ENCODE measurements at places on chromosomes 3 and 15.

DNA sequence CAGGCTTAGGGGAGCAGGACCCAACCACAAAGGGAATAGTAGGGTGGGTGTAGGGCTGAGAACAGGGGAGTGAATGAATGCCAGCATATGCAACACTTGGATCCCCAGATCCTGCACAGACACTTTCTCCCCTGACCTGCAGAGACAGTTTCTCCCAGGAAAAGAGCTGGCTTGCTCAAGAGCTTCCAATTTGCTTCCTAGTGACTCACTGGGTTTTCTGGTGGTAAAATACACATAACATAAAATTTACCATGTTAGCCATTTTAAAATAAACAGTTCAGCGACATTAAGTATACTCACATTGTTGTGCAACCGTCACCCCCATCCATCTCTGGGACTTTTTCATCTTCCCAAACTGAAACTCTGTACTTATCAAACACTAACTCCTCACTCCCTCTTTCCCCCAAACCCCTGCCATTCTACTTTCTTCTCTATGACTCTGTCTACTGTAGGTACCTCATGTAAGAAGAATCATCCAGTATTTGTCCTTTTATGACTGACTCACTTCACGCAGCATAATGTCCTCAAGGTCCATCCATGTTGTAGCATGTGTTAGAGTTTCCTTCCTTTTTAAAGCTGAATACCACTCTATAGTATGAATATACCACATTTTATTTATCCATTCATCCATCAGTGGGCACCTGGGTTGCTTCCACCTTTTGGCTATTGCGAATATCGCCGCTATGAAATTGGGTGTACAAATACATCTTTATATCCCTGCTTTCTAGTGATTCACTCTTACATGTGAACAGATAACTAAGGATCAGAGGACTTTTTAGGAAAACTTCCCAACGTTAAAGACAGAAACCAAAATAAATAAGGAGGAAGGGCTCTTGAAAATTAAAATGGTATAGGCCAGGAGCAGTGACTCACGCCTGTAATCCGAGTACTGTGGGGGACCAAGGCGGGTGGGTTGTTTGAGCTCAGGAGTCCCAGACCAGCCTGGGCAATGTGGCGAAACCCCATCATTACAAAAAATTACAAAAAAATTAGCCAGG lies 95.6 kb upstream of the TJP1 start:
- no peak for DNase-seq

- DNase-seq = no peak
These were observed 74.9 kb upstream of the NDN start for GRCh38 chr15:23762026-23762425.

DNA sequence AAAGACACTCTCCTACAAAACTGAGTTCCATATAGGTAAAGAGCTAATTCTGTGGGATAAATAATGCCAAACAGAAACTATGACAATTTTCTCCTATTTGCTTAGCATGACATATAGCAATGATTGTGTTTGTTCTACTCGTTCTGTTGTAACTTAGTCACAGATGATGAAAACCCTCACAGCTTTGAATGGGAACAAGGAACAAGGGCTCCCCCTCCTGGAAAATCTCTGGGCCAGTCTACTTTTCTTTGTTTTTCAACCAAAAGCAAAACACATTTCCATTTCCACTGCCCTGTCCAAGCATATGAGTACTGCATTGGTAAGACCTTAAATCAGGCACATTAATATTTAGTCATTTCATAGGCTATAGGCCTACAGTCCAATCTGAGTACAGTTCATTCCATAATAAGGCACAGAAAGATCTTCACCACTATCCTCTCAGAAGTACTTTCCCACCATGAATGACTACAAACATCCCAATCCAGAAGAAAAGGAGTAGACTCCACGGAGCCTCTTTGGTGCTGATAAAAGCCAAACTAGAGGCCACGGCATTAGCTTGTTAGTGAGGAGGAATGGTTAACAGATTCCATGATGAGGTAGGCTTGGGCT lies 67.1 kb downstream of the ATP8B4 start:
- no peak for DNase-seq

- no peak for DNase-seq
These were observed 76.2 kb upstream of the CMTM7 start for GRCh38 chr3:32315441-32315840.

- no peak for DNase-seq
These were observed 471.2 kb upstream of the TGFBR2 start for GRCh38 chr3:30135190-30135589.

DNA sequence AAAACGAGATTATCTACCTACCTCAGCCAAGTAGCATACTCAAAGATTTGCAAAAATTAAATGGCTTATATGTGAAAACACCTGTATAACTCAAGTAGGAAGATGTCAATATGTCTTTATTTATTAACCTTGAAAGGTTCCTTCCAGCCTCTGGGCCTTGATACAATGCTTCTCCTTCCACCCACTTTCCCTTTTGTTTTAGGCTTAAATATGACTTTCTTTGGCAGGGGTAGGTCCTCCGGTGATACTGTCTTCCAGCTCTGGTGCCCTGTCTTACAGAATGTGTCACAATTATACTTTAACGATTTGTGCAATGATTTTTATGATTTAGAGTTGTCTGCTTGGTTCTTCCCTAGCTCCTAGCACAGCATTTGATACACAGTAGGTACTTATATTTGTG lies 4.1 kb downstream of the LINS1 start:
- no peak for DNase-seq

GRCh38 chr3:141368062-141368924 lies at the start of gene ZBTB38:
Gene ZBTB38 (plus strand): TSS chr3:141368504. CDS start chr3:141442389, 73,885 bp downstream.
- DNase-seq = peak; percentile 79

- DNase-seq = peak; percentile 21
These were observed 792.3 kb downstream of the DIPK2A start for GRCh38 chr3:144763878-144764454.

DNA sequence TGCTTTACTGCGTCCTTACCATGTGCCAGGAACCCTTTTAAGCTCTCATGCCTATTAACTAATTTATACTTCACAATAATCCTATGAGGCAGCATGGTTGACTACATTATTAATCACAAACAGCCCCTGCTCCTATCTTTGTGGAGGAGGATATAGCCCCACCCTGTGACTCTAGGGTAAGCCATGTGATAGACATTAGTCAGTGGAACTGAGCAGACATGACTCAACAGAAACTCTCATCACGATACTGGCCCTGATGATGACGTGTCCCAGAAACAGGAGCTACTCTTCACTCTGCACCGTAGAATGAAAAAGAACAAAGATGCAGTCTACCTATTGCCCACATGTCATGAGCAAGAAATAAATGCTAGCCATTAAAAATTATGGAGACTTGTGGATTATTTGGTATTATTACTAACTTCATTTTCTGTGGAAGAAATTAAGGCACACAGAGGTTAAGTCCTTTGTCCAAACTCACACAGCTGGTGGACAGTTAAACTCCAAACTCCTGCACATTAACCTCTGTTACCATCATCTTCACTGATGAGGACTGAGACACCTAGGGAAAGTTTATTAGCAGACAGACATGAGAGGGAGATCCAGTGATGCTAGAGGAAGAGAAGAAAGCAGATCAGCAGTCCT lies 51.2 kb downstream of the CFAP20DC start:
- no peak for DNase-seq

GRCh38 chr15:94105760-94106159 lies 125.6 kb upstream of the MCTP2 start:
- no peak for DNase-seq

- no peak for DNase-seq
These were observed 23.0 kb upstream of the BFSP2 start for GRCh38 chr3:133376810-133377209.

DNA sequence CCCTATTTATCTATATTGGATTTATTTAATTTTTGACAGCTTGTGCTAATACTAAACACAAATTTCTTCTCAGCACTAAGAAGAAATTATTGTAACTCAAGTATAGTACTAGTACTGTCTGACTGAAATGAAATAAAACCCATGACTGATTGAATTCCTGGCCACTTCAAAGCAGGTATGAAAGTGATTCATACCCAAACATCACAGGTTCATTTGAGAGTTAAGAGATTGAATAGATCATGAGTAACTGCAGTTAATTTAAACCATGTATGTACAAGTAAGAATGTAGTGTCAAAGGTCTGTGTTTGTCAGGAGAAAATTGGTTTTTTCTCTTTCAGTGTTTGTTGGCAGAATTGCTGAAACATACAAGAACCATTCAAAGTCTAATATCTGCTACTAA lies 332.0 kb upstream of the GRM7 start:
- no peak for DNase-seq

- DNase-seq = no peak
These were observed 3.9 kb downstream of the TMEM43 start for GRCh38 chr3:14128724-14129123.

DNA sequence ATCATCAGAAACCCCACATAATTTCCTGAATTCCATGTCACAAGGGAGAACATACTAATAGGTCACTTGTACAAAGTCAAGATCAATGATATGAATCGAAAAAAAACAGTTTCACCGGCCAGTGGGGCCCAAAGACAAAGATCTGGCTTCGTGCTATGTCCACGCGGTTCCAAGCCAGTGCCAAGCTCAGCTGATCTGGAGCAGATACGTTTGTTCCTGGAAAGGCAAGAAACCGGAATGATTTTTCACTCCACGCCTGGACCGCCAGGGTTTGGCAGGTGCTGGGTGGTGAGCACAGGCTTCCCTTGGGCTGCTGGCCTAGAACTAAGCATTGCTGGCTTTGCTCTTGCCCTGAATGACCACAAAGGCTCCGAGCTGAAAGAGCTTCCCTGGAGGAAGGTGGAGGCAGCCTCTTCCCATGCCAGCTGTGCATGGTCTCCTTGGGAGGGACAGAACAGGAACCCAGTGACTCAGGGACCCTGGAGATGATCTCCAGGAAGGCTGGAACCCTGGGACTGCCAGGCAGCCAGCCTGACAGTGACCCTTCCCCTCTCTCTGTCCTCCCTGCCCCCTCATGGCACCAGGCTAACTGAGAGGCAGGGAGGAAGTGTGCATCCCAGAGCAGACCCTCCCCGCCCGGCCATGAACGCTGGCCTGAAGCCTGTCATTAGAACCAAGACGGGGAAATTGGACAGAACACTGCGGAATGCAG lies 40.9 kb downstream of the TRPM1 start:
- no peak for DNase-seq

DNA sequence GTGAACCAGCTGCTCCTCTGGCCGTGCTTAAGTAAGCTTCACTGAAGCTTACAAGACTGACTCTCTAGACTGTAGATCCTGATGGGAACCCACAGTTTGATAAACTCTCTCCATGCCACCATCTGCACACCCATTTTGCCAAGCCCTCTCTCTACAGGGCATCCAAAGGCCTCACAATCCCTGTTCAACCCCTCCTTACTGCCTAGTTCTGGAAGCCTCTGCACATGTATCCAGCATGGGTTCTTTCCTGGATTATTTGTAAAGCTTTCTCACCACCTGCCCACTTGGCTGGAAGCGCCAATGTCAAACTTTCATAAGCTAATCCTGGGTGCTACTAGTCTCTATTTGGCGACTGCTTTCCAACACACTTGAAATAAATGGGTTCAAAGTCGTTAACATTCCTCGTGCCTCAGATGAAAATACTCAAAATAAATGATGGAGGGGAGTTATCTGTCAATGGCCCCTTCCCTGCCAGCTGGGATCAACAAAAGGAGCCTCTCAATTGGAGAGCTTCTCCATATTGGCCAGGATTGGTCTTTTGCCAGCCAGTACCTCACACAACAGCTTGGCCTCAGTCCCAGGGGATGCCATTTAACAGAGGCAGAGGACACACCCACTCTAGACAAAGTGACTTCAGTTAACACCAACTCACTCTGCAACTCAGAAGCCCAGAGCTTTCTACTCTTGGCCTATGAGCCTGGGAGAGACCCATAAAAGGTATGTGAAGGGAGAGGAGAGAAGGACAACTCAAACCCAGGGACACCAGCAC lies 48.1 kb downstream of the SH3BP5 start:
- no peak for DNase-seq

GRCh38 chr3:108899530-108899929 lies 54.1 kb downstream of the GUCA1C start:
- no peak for DNase-seq

GRCh38 chr3:56361731-56362130 lies 106.5 kb downstream of the ERC2 start:
- DNase-seq = no peak

DNA sequence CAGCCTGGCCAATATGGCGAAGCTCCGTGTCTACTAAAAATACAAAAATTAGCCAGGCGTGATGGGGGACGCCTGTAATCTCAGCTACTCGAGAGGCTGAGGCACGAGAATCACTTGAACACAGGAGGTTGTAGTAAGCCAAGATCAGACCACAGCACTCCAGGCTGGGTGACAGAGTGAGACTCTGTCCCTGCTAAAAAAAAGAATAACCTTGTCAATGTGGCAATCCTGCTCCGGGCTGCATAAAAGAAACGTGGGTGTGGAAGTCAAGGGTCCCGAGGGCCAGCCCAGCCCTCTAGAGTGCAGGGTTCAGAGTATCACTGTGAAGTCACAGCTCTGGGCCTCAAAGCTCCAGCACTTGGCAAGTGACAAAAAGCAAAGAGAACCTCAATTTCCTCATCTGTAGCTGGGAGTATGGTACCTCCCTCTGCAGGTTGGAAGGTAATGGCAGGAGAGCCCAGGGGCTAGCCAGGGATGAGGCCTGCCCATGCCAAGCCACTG lies 73.5 kb upstream of the IQSEC1 start:
- no peak for DNase-seq

DNA sequence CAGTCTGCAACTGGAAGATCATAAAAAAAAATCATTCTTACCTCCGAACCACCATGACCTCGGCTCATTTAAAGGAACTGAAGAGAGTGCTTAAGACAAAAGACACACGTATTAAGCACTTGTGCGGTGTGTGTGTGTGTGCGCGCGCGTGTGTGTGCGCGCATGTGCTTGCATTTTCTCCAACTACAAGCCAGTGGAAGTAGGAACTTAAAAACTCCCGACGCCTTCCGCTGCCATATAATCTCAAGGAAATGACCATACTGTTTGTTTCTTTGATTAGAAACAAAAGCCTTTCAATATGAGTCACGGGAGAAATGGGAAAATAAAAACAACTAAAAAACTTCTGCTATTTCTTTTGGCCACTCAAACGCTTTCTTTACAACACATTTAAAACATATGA lies 32.4 kb downstream of the FRMD4B start:
- DNase-seq = no peak

GRCh38 chr3:52742418-52743041 lies 28.2 kb downstream of the NEK4 start:
- DNase-seq = no peak

- DNase-seq = no peak
These were observed 49.7 kb upstream of the ATOSA start for GRCh38 chr15:52728899-52729298.

DNA sequence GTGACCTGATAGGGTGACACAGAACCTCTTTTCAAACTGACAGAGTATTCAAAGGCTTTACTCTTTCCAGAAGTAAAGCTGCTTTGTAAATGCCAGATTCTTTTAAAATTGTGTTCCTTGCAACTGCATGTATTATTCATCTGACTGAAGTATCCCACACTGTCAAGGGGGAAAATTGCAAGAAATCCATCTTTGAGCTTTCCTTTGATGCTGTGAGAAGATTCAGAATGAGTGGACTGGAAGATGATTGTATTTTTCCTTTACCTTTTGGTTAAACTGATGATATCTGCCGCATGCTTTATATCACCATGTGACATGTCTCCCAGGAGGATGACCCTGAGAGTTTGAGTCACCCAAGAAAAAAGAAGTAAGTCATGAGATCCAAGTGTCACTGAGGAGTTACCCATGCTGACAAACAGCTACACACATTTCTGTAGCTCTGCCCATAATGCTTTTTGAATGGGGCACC lies 250.8 kb upstream of the CBLB start:
- DNase-seq = no peak

Measured in GM06990 (cell line).